ENCODE measurements at places on chromosomes 7 and 10.

- no peak for DNase-seq
These were observed 346.5 kb upstream of the GALNT17 start for GRCh38 chr7:70785427-70785826.

DNA sequence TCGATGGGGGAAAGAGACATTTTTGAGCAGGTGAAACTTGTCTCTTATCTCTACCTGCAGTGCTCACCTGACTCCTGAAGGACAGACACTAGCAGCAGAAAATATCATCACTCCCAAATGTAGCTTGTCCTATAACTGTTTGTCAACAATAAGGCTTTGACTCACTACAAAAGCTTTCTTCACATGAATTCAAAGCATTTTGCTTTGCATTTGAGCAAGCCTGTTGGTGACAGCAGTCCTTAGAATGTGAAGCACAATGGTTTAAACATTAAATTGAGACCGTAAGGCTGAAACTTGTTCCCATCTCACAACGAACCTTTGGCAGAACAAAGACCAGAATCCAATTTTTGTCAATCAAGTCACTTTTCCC lies 30.6 kb upstream of the ZNRF2 start:
- no peak for DNase-seq

DNA sequence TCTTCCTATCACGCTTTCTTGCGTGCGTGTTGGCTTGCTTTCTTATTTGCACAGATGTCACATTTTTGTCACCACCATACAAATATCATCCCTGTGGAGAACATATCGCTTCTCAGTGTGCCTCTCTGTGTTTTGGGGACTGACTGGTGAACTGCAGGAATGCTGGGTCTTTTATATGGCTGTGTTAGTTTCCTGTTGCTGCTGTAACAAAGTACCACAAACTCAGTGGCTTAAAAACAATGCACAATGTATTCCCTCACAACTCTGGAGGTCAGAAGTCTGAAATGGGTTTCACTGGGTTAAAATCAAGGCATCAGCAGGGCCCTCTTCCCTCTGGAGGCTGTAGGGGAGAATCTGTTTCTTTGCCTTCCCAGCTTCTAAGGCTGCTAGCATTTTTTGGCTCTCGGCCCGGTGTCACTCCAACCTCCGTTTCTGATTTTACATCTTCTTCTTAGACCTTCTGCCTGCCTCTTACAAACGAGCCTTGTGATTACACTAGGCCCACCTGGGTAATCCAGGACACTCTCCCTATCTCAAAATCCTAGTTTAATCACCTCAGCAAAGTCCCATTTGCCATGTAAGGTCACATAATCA lies 82.0 kb downstream of the LRMDA start:
- DNase-seq = no peak

DNA sequence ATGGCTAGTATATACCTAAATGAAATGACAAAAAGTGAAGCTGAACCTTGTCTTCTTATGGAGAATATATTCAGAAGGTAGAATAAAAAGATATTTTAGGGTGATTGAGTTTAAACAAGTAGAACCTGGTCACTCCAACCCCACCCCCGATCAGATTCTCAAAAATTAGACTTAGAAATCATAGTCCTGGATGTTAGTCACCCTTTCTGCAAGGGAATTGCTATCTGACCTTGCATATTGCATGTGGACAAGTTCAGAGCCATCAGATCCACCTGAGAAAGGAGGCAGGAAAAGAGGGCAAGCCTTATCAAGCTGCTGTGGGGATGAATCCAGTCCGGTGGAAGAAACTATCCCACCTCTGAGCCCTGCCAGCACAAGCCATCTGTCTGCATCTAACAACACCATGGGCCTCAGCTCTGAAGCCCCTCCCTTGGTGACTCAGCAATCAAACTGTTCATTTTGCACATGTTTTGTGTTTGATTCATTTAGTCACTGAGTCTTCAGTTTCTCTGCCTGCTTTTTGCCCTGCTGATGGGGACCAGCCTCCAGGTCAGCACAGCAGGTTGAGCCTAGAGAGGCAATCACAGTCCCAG lies 727.3 kb downstream of the AUTS2 start:
- DNase-seq = no peak

DNA sequence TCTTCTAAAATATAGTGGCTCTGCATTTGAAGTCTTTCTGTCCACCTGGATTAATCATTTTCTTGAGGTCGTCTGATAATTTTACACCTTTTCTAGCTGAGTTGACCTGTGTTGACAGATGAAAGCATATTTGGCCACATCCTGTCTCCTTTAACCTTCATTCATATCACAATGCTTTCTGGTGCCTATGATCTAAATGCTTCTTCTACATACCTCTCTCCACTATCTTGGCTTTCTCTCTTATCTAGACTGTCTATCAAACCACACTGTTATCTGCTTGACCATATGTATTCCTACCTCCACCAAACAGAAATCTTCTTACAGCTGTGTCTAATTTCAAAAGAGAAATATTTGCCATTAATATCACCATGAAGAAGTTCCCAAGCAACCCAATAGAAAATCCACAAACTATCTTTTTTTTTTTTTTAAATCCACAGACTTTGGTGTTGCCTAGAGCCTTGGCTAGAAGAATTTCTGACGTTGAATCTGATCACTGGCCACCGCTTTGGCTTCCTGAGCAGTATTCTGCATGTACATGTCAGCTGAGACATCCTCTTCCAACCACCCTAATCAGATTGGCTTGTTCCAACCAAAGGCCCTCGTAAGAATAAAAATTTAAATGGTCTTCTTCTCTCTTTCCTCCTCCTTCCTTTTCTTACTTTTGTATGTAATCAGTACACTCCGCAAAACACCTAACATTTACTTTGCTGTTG lies 66.3 kb upstream of the SP4 start:
- no peak for DNase-seq

DNA sequence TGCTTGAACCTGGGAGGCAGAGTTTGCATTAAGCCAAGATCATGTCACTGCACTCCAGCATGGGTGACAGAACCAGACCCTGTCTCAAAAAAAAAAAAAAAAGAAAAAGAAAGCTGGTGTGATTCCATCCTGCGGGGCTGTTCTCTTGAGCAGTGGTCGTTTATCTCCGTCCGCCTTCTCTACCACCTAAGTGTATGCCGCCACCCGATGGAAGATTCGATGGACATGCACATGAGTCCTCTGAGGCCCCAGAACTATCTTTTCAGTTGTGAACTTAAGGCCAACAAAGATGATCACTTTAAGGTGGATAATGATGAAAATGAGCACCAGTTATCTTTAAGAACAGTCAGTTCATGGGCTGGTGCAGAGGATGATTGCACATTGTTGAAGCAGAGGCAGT lies 65.7 kb downstream of the ABRAXAS2 start:
- no peak for DNase-seq

- no peak for DNase-seq
These were observed 23.5 kb downstream of the AOC1 start for GRCh38 chr7:150875791-150876190.

DNA sequence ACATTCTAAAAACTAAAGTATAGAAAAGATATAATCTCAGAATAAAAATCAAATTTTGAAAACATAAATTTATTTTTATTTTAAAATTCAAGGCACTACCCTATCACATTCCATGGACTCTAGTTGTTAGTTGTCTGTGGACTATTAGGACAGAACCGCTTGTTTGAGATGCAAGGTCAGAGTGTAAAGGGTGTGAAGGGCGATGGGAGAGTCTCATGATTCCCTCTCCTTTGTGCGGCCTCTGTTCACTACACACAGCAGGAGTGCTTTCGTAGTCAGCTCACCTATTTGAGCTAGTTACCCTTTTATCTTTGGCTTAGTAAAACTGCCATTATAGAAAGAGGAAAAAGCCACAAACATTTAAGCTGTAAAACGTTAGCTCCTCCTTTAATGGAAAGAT lies 189.8 kb upstream of the TEX47 start:
- DNase-seq = peak; percentile 49

GRCh38 chr7:45681596-45682357 lies 107.6 kb downstream of the ADCY1 start:
- DNase-seq = no peak

DNA sequence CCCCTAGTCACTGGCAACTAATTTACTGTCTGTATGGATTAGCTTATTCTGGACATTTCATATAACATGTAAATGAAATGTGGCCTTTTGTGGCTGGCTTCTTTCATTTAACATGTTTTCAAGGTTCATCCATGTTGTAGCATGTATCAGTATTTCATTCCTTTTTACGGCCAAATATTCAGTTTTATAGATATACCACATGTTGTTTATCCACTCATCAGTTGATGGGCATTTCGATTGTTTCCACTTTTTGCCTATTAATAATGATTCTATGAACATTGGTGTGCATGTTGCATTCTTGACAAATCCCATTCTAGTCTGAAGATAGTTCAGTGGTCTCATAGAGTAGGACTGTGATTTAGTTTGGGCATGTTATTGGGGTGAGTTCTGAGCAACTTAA lies 12.6 kb downstream of the CNNM2 start:
- DNase-seq = no peak

Measured in NCI-H1930 (cell line).